ENCODE measurements at places on chromosomes 6 and 20.

DNA sequence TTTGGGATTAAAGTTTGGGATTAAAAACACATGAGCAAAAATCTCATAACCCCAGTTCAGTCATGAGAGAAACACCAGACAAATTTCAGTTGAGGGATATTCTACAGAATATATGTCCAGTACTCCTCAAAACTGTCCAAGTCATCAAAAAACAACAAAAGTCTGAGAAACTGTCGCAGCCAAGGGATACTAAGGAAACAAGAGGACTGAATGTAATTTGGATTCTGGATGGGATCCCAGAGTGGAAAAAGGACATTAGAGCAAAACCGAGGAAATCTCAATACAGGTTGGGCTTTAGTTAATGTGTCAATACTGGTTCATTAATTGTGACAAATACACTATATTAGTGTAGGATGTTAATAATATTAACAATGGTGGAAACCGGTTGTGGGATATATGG lies 219.3 kb downstream of the BCKDHB start:
- no peak for DNase-seq

DNA sequence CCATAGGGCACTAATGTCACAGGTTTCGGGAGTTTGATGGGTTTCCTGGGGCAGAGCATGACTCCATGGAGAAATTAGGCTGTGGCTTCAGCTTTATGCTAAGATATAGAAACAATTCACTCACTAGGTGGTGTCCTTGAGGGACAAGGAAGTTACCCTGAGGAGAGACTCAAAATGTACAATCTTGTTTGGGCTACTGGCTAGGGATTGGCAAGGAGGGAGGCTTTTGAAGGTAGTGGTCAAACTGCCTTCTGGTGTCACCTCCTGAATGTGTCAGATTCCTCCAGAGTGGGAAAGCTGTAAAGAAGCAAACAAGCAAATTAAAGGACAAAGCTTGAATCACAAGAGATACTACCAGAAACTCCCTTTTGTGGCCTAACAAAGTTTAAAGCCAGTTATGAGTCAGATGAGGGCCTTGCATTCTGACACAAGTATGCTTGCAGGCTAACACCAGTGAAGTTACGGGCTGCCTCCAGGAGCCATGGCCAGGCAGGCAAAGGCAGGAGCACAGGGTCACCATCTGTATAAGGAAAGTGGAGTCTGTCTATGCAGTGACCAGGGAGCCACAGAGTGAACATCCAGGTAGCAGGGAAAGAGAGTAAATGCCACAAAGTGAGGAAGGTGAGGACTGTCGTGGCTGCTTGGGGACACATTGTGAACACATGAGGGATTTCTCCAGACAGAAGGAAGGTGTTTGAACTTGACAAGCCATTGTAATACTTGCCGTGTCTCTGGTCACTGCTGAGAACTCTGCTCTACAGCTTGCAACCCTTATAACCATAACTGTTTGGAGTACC lies 107.7 kb upstream of the DTNBP1 start:
- no peak for DNase-seq

DNA sequence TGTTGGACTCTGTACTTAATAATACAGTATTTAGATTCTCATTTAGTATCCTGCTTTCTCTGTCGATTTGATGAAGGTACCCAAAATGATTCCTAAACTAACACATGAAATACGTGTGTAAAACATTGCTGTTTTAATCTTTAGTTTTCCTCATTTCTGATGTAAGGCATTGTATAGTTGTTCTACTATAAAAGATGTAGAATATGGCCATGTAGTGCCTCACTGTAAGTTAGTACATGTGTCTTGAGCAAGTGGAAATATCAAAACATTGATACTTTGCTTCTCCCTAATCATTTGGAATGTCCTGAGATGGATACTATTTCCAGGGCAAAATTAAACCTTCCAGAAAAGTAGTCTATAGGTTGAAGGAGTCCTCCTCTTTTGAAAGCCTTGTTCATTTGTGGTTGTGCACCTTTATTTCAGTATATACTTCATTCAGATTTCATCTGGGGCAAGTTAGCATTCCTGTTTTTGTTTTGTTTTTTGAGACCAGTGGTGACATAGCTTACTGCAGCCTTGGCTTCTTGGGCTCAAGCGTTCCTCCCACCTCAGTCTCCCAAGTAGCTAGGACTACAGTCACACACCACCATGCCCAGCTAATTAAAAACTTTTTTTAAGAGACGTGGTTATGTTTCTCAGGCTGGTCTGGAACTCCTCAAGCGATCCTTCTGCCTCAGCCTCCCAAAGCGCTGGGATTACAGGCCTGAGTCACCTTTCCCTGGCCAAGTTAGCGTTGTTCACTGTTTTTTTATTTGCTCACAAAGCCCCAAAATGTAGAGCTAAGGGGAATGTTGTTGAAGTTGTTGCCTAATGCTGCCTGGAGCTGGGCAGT lies 11.6 kb downstream of the SRSF3 start:
- no peak for DNase-seq

DNA sequence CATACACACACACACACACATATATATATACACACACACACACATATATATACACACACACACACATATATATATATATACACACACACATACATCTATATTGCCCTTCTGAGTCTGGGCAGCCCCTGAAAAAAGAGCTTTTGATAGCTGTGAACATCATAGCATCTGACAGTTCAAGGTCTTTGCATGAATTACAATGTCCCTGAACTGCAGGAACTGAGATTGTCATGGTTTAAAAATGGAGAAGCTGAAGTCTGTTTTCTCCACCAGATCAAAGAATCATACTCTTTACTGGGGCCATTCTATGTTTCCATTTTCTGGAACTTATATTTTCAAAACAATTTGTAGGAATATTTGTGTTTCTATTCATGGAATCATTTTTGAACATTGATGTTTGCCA lies 189.8 kb downstream of the ZDHHC14 start:
- DNase-seq: no peak

- no peak for DNase-seq
Observed at GRCh38 chr6:43052842-43053544, 658 bp downstream of the CUL7 start.

- DNase-seq: no peak
Observed at GRCh38 chr6:14147891-14148290, 30.3 kb downstream of the CD83 start.

All from stimulated activated CD4-positive, alpha-beta T cell treated with anti-CD3 and anti-CD28 coated beads, Interleukin-12 subunit alpha, Interleukin-12 subunit beta, amount 100 ng/mL, for 48 hours (primary cell).